Globus pallidus (tissue), 1 donor: ENCODE measurements at places on chromosomes 13 and 19.

- DNase-seq = no peak
Measured at GRCh38 chr13:95099541-95099940, 201.7 kb downstream of the ABCC4 start.

DNA sequence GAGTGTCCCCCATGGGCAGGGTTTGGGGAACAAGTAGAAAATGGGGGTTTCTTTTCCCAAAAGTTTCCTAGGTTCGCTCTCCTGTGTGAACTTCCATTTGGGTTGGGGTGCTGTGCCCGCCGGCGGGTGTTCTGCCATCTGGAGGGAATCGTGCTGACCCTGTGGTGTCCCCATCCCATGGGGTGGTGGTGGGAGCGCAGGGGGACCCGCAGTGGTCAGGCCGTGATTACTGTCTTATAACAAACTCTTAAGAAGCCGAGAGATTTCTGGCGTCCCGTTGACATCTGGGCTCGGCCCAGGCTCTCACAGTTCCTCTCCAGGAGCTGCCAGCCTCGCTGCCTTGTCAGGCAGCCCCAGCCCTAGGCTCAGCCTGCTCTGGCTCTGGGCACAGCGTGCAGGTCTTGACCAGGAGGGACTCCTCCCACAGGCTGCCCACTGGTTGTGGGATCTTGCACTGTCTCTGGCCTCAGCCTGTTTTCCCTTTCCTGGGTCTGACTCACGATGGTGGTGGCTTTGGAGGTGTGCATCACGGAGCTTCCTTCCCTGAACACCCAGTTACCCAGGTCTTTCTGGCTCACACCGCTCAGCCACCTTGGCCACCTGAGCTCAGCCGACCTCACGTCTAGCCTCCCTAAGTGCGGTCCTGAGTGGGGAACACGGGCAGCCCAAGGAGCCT is 34.5 kb downstream of the PLEKHJ1 start:
- DNase-seq = no peak

DNA sequence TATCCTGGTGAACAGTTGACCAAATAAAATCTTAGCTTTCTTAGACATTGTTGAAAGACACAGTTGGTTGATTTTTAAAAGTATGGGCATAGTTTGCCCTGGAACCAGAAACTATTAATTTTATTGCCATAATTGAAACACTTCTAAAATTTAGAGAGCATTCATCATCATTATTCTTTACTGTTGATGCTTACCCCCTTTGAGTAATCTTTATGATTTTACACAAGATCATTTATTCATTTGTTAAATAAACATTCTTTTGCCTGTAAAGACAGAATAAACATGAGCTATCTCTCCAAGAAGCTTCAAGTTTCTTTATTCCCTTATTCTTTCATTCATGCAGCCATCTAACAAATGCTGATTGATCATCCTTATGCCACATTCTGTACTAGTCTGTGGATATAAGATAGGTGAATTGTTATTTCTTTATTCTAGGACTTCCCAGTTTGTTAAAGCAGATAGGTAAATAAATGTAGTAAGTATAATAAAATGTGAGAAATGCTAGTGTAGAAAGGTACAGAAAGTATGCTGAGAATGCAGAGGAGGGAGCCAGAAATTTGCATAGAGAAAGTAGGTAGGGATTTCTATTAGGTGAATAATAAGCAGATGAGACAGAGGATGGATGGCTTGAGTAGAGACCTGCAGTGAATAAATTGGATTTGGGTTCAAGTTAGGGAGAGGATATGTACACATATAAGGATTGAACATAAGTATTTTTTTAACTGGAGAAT is 8.2 kb downstream of the SERTM1 start:
- DNase-seq = no peak

GRCh38 chr13:35016362-35017112 is 74.5 kb downstream of the NBEA start:
- peak; percentile 3 for DNase-seq

- DNase-seq = no peak
Measured at GRCh38 chr13:19767966-19768365, 14.8 kb downstream of the PSPC1 start.

GRCh38 chr19:30450835-30451321 is 78.7 kb downstream of the ZNF536 start:
- no peak for DNase-seq

- peak; percentile 50 for DNase-seq
Measured at GRCh38 chr19:54345938-54346386, 7.0 kb upstream of the LILRA4 start.

DNA sequence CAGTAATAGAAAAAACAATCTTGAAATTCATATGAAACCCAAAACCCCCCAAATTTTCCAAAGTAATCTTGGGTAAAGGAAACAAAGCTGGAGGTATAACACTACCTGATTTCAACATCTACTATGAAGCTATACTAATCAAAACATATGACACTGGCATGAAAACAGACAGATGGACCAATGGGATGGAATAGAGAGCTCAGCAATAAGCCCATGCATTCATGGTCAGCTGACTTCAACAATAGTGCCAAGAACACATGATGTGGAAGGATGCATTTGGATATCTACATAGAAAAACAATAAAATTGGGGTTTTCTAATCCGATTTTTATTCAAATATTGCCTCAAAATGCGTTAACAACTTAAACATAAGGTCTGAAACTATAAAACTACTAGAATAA is 32.2 kb upstream of the ZNF766 start:
- DNase-seq = no peak

- DNase-seq = no peak
Measured at GRCh38 chr13:110063490-110064421, 243.2 kb downstream of the COL4A1 start.

- DNase-seq = no peak
Measured at GRCh38 chr13:99214232-99214631, 13.6 kb downstream of the UBAC2 start.

DNA sequence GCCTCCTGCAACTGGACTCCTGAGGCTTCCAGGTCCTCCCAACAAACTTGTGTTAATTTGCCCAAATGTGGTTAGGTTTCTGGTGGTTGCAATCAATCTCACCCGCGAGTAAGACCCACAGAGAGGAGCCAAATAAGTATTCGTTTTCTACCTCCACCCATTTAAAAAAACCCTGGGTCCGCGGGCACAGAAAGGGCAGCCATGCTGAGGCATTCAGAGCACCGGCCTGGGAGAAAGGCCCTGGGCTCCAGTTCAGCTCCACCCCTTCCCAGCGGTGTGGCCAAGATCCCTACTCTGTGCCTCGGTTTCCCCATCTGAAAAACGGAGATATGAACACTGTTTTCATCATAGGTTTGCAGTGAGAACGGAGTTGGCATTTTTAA is 56.9 kb downstream of the PEPD start:
- no peak for DNase-seq

DNA sequence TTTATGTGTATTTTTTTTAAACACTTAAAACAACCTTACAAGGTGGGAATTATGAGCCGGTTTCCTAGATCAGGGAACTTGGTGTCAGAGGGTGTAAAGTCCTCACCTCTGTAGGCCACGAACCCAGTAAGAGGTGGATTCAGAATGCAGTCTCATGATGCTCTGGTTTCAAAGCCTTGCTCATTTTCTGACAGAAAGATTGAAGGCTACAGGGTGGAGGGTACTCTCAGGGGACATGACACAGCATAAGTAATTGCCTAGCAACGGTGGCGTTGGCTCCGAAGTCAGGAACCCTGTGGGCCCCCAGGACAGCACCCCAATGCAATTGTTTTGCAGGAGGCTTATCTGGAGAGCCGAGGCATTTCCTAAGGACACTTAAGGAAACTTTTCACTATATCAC is 794.7 kb downstream of the EFNB2 start:
- DNase-seq = no peak

GRCh38 chr13:67803118-67803517 is 573.0 kb upstream of the PCDH9 start:
- DNase-seq = no peak

- no peak for DNase-seq
Measured at GRCh38 chr19:45468803-45469131, 971 bp downstream of the FOSB start.

- no peak for DNase-seq
Measured at GRCh38 chr19:41705393-41706174, 2.8 kb upstream of the CEACAM5 start.

- DNase-seq = no peak
Measured at GRCh38 chr13:113089693-113090414, 15.7 kb upstream of the F7 start.

- no peak for DNase-seq
Measured at GRCh38 chr19:13290741-13291140, 140.5 kb downstream of the IER2 start.

DNA sequence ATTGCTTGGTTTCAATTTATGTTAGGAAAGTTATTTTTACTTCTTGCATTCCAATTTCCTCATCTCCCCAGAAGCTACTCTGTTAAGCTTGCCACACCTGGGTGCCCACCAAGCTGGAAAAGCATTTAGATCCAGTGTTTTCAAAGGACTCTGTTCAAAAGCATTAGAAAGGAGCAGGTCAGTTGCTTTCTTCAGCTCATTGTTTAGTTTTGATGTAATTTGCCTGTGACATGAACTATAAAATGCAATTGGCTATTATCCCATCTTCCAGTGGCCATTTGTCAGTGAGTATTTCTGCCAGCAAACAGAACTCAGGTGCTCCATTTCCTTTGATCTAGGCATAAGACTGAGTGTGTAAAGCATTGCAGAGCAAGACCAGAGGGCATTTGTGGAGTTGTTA is 46.7 kb upstream of the RNF113B start:
- DNase-seq = no peak

- DNase-seq = no peak
Measured at GRCh38 chr13:99053636-99054233, 75.9 kb upstream of the DOCK9 start.

GRCh38 chr19:6173190-6173589 is 37.7 kb downstream of the ACSBG2 start:
- no peak for DNase-seq

DNA sequence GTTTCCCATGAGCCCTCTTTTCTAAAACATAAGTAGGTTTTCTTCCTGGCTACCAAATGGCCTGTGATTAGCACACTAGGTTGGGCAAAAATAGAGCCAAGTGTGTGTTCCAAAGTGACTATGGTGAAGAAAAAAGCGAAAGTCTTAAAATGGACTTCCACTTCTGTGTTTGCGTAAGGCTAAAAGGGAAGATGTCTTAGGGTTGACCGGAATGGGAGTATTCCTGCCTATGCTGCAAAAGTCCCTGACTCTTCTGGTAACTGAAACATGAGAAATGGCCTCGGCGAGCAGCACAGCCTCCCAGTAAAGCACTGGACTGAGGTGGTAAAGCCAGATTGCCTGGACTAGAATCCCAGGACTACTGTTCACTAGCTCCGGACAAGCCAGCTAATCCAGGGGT is 2.4 kb upstream of the FPR1 start:
- DNase-seq = peak; percentile 51

GRCh38 chr13:43363156-43363953 is 340.0 kb downstream of the DNAJC15 start:
- no peak for DNase-seq

DNA sequence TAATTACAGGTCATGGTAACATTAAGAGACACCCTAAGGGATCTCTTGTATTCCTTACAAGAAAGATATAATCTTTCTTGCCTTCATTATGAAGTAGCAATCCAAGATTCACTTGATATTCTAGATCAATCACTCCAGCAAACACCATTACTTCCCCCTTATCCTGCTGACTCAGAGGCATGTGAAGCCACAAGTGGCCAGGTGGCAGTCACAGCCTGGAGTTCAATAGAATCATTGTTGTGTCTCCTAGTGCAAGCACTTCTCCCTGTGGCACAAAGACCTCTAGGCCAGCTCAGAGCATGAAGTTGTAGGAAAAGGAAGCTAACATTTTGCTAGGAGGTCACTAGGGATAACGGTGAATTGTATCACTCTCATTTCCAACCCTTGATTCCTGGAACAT is 864.3 kb upstream of the ATXN8OS start:
- DNase-seq = no peak

- no peak for DNase-seq
Measured at GRCh38 chr13:25463496-25463895, 91.7 kb downstream of the ATP8A2 start.

DNA sequence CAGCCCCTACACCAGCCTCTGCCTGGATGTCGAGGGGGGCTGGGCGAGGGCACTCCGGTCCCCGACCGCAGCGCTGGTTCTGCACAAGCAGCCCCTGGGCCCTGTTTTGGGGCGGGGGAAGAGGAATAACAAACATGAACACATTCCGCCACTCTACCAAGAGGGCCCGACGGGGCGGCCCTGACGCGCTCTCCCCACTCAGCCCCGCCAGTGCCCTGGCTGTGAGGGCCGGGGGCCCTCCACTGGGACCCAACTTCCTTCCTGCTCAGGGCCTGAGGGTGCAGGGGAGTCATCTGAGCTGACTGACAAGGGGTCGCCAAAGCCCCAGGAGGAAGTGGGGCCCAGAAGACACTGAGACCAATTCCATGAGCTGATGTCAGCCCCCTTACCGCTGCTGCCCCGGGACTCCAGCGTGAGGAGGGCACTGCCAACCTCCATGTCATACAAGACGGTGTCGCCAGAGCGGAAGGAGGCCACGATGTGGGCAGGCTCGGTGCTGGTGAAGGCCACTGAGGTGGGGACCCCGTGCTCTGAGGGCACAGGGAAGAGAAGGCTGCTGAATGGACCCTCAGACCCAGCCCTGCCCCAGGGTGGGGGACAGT is 5.6 kb upstream of the PRKD2 start:
- no peak for DNase-seq

GRCh38 chr13:35557475-35557874 is 81.0 kb upstream of the MAB21L1 start:
- DNase-seq = no peak

DNA sequence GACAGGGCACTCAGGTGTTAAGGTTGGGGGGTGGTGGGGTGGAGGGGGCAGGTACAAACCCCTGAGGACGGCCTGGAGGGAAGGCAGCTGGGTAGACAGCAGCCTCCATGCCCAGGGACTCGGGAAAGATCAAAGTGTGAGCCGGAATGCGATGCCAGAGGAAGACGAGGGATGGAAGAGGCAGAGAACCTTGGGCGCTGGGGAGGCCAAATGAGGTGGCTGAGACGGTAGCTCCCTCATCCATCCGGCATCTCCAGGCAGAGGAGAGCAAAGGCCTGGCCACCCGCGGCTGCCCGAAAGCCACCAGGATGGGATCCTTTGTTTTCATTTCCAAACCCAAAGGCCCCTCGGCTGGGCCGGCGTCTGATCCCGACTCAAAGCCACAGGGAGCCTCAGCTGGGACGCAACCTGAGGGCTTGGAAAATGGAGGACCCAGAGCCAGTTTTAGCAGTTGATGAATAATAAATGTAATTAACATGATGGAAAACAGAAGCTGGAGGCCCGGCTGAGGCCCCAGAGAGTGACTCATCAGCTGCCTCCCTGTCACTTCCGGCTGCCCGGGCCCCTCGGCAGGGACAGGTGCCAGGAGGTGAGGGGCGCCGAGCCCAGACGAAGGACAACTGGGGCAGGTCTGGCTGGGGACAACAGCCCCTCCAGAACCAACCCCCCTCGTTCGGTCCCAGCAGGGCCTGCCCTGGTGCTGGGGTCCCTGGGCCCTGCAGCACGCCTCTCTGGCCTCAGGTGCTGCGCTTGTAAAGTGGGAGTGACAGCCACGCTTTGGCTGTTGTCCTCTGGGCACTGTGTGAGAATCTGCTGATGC is 61.6 kb downstream of the CEBPG start:
- no peak for DNase-seq

DNA sequence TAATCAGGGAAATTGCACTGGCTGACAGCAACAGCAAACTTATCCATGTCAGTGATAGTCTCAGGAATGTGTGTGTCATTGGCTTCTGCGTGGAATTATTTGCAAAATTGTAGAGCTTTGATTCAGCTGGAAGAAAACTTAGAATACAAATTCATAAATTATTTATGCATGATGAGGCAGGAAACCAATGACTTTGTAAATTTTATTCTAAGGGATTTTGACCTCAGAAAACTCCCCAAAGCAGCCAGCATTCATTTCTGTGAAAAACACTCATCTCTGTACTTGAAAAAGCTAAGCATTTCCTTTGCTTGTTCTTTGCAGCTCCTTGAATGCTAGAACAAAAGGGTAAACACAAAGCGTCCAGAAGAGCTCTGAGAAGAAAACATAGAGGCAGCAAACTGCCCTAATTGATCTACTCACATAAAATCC is 162.4 kb downstream of the DCT start:
- DNase-seq = peak; percentile 26
